ENCODE measurements at places on chromosomes 7 and 10. TPM values are rescaled to one million over a fixed set of nuclear protein-coding genes. Genes with fewer than 3 reads are reported as not detected.

Gene TMEM168
- 57.0 TPM for total RNA-seq

Gene FAM237B
- total RNA-seq = not detected

Gene RET
- 0.68 TPM for total RNA-seq

Gene TASOR2
- 159 TPM for total RNA-seq

Gene TBXAS1
- 1.3 TPM for total RNA-seq

Gene FOXP2
- total RNA-seq = 3.1 TPM

Gene SPDYE11
- total RNA-seq = not detected

Gene LDB3
- under 0.01 TPM for total RNA-seq

Gene AKR1C4
- total RNA-seq = not detected

Gene STEAP4
- total RNA-seq = 2.4 TPM

Gene AGMO
- not detected for total RNA-seq

Gene GALNT17
- total RNA-seq = not detected

Gene GTF2IRD1
- total RNA-seq = 35.3 TPM

Gene TMEM213
- not detected for total RNA-seq

Gene VWDE
- 3.1 TPM for total RNA-seq

Gene HECTD2
- 5.8 TPM for total RNA-seq

Gene TSPAN12
- 2.1 TPM for total RNA-seq

Gene SLC39A12
- total RNA-seq = not detected

Gene DPYSL4
- total RNA-seq = 11.7 TPM

Gene LMOD2
- not detected for total RNA-seq

Gene AKR1B15
- 0.34 TPM for total RNA-seq
